Gastroesophageal sphincter (tissue), 4 donors: ENCODE measurements at places on chromosomes 1 and 21. TPM values are rescaled to one million over a fixed set of nuclear protein-coding genes. Genes with fewer than 3 reads are reported as not detected.

The TNFRSF14 gene
- 42.9 TPM for total RNA-seq

The LCA5L gene
- 1.6 TPM for total RNA-seq

The MAEL gene
- total RNA-seq, result 0.54 TPM

- no peaks in the 10 kb centered on the region for H3K4me1 ChIP-seq
- no peak overlapping the region for H3K4me3 ChIP-seq
- no peak for ATAC-seq
- H3K36me3 ChIP-seq, result no peaks in the 10 kb centered on the region
- no peaks in the 10 kb centered on the region for H3K27me3 ChIP-seq
- no peak overlapping the region for H3K27ac ChIP-seq
These were observed 71.4 kb upstream of the PPP2R5A start for GRCh38 chr1:212213784-212214183.

- H3K4me1 ChIP-seq, result no peaks in the 10 kb centered on the region
- H3K27ac ChIP-seq, result no peak overlapping the region
- no peak overlapping the region for H3K4me3 ChIP-seq
- H3K27me3 ChIP-seq, result peaks cover 49% of the 10 kb centered on the region
- no peak for ATAC-seq
These were observed 44.6 kb upstream of the SIM2 start for GRCh38 chr21:36654324-36654723.

DNA sequence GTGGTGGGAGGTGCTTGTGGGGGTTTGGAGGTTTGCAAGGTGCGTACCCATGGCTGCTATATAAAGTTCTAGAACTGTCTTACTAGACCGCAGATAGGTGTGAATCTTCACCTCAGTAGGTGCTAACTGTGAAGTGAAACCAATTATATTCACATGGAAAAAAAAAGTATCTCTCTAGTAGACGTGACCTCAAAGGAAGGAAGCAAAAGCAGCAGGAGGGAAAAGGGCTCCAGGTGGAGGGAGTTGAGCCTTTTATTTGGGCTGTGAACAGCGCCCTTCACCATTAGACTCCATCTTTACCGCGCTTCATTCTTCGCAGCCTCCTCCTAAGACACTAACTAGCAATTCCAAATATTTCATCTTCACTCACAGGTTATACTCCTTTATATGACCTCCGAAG, 129.8 kb downstream of the TBX19 start:
- H3K36me3 ChIP-seq, result no peaks in the 10 kb centered on the region
- H3K4me1 ChIP-seq, result no peaks in the 10 kb centered on the region
- H3K27ac ChIP-seq, result no peak overlapping the region
- H3K27me3 ChIP-seq, result no peaks in the 10 kb centered on the region
- H3K4me3 ChIP-seq, result no peak overlapping the region

DNA sequence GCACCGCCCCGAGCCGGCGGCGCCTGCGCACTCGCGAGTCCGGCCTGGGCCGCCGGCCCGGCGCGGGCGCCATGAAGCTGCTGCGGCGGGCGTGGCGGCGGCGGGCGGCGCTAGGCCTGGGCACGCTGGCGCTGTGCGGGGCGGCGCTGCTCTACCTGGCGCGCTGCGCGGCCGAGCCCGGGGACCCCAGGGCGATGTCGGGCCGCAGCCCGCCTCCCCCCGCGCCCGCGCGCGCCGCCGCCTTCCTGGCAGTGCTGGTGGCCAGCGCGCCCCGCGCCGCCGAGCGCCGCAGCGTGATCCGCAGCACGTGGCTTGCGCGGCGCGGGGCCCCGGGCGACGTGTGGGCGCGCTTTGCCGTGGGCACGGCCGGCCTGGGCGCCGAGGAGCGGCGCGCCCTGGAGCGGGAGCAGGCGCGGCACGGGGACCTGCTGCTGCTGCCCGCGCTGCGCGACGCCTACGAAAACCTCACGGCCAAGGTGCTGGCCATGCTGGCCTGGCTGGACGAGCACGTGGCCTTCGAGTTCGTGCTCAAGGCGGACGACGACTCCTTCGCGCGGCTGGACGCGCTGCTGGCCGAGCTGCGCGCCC, at the start of gene B3GALT6:
Gene B3GALT6, plus strand, starts transcription at position 30 of the 588 bp plus-strand sequence. Its CDS starts 42 bp downstream, at position 72.
- H3K27ac ChIP-seq, result peak within 1 kb of the TSS; percentile 72
- H3K27me3 ChIP-seq, result peaks cover 2% of the 10 kb centered on the region
- H3K4me1 ChIP-seq, result peaks cover 23% of the 10 kb centered on the region
- H3K4me3 ChIP-seq, result peak within 1 kb of the TSS; percentile 99

DNA sequence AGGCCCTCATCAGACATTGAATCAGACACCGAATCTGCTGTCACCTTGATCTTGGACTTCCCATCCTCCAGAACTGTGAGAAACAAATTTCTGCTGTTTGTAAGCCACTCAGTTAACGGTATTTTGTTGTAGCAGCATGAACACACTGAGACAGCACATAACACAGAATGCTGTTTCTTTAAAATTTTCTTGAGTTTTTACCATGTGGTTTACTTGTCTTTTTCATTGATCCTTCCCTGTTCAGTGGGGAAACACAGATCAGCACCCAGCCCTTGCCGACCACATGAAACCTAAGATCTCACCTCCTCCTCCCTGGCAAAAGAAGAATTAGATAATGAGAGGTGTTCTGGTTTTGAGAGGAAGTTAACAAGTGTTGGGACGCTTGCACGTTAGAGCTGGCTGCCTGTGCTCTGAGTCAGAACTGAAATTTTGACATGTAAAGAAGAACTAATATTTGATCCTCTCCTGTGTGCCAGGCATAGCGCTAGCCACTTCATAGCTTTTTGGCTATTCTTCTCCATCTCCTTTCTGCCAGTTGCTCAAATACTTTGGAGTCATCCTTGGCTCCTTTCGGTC, 179.6 kb downstream of the DHRS3 start:
- H3K27me3 ChIP-seq, result no peaks in the 10 kb centered on the region
- no peaks in the 10 kb centered on the region for H3K36me3 ChIP-seq

DNA sequence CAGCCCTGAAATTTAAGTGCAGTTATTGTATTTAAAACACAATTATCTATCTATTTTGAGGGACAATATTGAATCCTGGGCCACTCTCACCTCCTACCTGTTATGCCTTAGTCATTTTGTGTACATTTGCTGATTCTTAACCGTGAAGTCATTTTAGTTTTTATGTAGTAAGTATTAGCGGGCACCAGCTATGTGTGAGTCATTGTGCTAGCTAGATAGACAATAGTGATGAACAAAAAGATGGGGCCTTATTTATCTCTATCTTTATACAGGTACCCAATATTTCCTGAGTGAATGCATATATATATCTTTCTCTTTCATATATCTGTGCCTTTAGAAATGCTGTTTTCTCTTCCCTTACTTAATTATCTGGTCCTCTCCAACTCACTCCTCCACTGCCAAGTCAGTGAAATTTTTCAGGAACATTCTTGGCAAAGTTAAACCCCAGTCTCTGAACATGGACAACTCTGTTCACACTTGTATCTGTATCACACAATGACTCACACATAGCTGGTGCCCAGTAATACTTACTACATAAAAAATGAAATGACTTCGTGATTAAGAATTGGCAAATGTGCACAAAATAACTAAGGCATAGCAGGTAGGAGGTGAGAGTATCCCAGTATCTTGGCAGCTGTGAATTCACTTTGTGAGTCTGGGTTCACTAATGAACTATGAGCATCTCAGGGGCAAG, 166.0 kb upstream of the C8B start:
- no peak overlapping the region for H3K4me3 ChIP-seq
- H3K27ac ChIP-seq, result no peak overlapping the region
- H3K4me1 ChIP-seq, result no peaks in the 10 kb centered on the region
- H3K27me3 ChIP-seq, result no peaks in the 10 kb centered on the region
- H3K36me3 ChIP-seq, result no peaks in the 10 kb centered on the region

DNA sequence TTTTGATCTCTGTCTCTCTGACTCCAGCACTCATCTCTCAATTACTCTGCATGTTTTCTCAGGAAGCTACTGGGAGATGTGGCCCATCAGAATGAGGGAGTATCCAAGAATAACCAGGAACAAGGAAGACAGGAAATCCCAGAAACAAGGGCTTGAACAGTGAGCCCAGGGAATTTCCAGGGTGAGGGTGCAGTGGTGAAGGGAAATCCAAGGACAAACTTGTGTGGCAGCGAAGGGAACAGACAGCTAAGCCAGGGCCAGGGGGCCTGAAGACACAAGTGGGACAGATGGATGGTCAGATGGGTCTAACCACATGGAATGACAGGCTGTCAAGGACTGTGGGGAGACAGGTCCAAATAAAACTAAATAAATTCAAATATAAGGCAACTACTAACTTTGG, 121.8 kb upstream of the ERRFI1 start:
- no peaks in the 10 kb centered on the region for H3K4me1 ChIP-seq
- no peak overlapping the region for H3K4me3 ChIP-seq
- H3K27me3 ChIP-seq, result no peaks in the 10 kb centered on the region

GRCh38 chr1:116390195-116390594, 17.2 kb downstream of the ATP1A1 start:
- no peaks in the 10 kb centered on the region for H3K4me1 ChIP-seq
- no peak for ATAC-seq
- H3K4me3 ChIP-seq, result no peak overlapping the region

DNA sequence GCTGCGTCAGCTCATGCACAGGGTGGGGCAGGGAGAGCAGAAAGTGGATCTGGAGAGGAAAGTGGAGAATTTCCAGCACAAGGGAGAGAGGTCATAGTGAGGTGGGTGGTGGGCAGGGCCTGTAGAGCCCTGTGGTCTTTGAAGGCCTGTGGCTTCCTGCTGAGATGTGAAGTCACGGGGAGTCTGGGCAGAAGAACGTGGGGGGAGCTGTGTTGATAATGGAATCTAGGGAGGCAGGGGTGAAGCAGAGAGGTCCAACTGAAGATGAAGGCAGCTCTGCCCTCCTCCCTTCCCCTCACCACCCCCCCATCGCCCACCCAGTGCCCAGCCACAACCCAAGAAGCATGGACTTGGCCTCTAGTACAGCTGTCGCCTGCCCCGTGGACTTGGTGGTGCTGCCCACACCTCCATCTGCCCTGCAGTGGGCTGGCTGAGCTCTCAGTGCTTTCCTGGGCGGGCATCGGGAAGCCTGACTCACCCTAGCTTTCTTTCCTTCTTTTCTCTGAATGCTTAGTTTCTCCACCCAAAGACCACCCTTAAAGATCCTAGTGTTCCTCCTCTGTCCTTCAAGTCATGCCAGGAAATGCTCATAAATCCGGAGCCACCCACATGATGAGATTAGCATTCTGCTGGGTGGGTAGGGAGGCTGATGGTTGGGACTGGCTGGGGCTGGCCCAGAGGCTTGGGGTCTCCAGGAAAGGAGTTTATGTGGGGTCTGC, 186.1 kb downstream of the TRABD2B start:
- no peak overlapping the region for H3K27ac ChIP-seq
- ATAC-seq, result no peak
- H3K36me3 ChIP-seq, result no peaks in the 10 kb centered on the region
- peaks cover 12% of the 10 kb centered on the region for H3K4me1 ChIP-seq

DNA sequence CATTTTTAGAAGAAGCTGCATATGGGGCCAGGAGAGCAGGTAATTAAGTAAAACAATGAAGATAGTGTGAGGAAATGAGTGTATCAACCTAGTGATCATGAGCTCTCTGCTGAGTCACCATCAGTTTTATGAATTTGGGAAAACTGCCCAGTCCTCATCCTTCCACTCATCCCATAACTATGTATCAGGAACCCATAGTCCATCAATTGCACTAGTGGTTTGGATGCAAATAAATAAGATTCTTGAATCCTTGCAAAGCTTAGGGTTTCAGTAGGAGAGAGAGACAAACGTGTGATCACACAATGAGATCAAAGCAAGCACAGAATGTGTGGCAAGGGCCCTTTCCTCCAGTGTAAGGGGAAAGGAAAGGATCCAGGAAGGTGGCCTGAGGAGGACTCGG, 145.6 kb downstream of the ZZZ3 start:
- ATAC-seq, result no peak
- H3K27ac ChIP-seq, result no peak overlapping the region
- no peaks in the 10 kb centered on the region for H3K27me3 ChIP-seq
- H3K4me3 ChIP-seq, result no peak overlapping the region
- no peaks in the 10 kb centered on the region for H3K4me1 ChIP-seq

- H3K4me3 ChIP-seq, result no peak overlapping the region
- no peaks in the 10 kb centered on the region for H3K36me3 ChIP-seq
- H3K27ac ChIP-seq, result no peak overlapping the region
- no peaks in the 10 kb centered on the region for H3K27me3 ChIP-seq
These were observed 55.0 kb downstream of the S1PR1 start for GRCh38 chr1:101291562-101292380.

- H3K27ac ChIP-seq, result peak overlapping the region; percentile 86
- no peak for ATAC-seq
- no peaks in the 10 kb centered on the region for H3K4me1 ChIP-seq
- H3K27me3 ChIP-seq, result no peaks in the 10 kb centered on the region
These were observed 35.1 kb downstream of the SLC44A3 start for GRCh38 chr1:94855307-94855700.

- no peaks in the 10 kb centered on the region for H3K4me1 ChIP-seq
- no peak overlapping the region for H3K4me3 ChIP-seq
- H3K27ac ChIP-seq, result no peak overlapping the region
These were observed 92.0 kb downstream of the MIS18A start for GRCh38 chr21:32186804-32187203.

GRCh38 chr1:31577515-31578192, 1.3 kb downstream of the TINAGL1 start:
- peak overlapping the region; percentile 94 for H3K27ac ChIP-seq
- no peaks in the 10 kb centered on the region for H3K36me3 ChIP-seq
- no peaks in the 10 kb centered on the region for H3K27me3 ChIP-seq
- H3K4me3 ChIP-seq, result peak overlapping the region; percentile 71

DNA sequence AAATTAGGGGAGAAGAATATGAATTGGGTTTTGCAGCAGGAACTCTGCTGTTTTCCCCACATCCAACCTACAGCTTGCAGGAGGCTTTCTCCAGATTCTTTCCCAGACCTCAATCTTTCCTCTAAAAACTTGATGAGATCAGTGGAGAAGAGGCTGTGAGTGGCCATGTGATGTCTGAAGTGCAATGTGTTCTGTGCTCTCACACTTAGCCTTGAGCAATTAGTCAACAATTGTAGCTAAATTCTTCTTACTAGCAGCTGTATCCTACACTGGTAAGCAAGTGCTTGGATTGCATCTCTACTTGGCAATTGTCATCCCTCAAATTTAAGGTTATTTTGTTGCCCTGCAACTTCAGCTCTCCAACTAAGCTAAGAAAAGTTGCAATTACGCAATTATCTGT, 807.3 kb upstream of the RGS18 start:
- peak; percentile 69 for ATAC-seq
- H3K27me3 ChIP-seq, result no peaks in the 10 kb centered on the region
- no peaks in the 10 kb centered on the region for H3K4me1 ChIP-seq
- no peak overlapping the region for H3K27ac ChIP-seq
- no peak overlapping the region for H3K4me3 ChIP-seq
- H3K36me3 ChIP-seq, result no peaks in the 10 kb centered on the region

DNA sequence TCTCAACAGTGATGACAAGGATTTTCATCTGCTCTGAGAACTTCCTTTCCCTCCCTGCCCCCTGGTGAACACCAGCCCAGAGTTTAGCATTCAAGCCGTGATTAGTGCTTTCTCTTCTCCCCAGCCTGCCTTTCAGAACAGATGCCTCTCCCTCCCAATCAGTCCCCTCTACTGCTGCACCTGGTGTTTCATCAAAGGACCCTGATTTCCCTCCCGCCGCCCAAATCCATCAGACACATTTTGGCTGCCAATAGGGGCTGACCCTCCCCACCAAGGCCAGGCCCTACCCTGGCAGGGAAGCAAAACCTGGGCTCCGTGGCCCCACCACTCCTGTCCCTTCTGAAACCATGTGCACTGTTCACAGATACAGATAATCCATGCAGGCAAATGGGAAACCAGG, 34.0 kb upstream of the KLHDC7A start:
- no peak overlapping the region for H3K4me3 ChIP-seq
- ATAC-seq, result no peak
- no peaks in the 10 kb centered on the region for H3K4me1 ChIP-seq
